ENCODE measurements at places on chromosomes 1 and 21.

DNA sequence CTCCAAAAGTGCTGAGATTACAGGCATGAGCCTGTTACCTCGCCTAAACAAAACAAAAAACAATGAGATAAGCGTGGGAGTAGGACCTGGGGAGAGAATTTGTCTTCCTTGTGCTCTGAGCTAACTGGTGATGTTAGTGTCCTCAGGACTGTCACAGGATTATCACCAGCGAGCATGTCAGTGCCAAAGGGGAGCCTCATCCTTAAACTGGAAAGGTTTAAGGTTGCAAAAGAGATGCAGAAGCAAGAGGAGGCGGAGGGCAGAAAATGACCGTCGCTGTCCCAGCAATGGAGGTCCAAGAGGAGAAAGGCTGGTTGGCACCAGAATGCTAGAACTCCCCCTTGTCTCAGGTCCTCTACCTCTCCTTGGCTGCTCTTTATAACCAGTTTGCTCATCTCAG is 3.9 kb downstream of the SYPL2 start:
- DNase-seq, result no peak

DNA sequence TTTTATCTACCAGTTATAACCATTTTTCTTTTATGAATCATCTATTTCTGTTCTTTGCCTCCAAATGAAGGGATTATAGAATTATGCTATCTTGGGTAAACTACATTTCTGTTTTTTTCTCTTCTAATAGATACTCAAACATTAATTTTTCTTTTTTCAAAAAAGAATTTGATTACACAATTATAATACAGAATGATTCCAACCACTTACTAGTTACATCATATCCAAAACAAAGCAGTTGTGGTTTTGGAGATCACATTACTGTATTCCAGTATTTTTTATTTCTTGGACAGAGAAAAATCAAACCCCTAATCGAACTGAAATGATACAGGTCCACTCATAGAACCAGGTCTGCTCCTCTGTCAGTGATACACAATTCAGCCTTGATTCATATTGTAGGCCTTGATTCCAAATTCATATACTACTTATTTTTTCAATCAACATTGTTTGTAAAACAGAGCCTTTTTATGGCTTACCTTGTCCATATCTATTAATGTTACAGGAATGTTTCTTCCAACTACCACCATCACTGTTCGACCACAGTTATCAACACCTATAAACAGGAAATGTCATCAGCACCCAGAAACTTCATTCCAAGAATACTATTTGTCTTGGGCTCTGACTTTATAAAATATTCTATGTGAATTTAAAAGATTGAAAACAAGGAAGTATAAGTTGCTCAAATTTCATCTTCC is 43.2 kb downstream of the GDAP2 start:
- DNase-seq, result no peak

GRCh38 chr1:227333423-227333822 is 15.1 kb upstream of the CDC42BPA start:
- no peak for DNase-seq

- no peak for DNase-seq
Observed at GRCh38 chr1:39745016-39745670, 6.5 kb downstream of the PPIE start.

DNA sequence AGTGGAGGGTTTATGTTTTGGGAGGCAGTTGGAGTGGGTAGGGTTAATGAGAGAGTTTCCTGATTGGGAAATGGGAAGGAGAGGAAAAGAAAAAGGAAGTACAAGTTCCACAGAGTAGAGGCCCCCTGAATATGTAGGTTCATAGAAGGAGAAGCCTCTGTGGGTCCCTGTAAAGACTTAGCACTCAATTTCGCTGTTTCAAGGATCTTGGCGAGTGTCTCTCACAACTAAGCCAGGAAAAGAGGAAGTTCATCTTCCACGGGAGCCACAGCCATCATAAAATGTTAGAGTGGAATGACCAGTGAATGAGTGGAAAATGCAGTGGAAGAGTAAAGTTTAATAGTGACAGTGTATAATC is 17.4 kb upstream of the DPYD start:
- no peak for DNase-seq

GRCh38 chr1:43015269-43015668 is 56.6 kb upstream of the SLC2A1 start:
- DNase-seq, result no peak

DNA sequence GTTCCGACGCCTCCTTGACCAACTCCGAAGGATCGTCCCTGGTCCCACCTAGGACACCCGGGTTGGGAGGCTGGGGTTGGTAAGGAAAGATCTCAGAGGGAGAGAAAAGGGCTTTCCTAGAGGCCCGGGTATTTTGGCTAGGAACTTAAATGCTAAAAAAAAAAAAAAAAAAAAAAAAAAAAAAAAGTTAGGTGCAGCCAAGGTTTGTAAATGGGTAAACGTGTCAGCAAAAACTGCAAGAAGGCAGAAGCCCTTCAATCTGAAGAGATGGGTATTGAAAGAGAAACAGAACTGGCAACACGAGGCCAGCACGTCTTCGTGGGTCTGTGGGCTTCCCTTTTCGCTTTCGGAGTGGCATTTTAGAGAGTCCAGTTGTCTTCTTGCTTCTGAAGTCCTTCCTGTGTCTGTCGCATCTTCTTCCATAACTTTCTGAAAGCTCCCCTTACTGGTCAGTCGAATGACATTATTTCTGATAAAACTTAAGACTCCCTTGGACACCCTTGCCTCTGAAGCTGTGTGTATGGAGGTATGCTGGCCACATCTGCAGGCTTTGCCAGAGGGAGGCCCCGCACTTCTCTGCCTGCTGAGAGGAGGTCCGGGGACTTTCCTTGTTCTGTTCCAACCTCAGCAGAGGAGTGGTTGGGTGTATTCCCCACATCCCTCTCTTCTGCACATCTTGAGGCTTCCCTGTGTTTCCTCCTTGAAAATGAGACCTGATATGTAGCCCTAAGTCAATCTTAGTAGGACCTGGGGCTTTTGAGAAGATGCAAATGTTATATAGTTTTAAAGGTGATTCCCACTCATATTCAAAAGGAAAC is 745 bp downstream of the RCSD1 start:
- DNase-seq, result no peak

GRCh38 chr1:21576031-21576797 is 67.0 kb downstream of the ALPL start:
- DNase-seq, result no peak

DNA sequence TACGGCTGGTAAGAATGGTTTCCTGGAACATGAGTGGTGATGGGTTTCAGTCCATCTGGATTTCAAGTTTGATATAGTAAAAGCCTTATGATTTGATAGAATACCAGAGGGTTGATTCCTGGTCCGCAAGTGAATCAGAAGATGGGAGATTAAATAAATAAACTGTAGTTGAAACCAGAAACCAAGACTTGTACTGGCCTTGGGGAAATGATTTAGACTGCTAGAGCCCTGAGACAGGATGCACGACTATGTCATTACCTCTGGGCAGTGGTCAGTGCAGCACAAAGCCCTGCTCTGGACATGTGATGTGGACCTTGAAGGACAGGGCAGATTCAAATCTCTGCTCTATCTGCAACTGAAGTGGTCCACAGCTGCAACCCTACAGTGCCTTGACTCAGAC is 15.6 kb upstream of the FMOD start:
- DNase-seq, result no peak

DNA sequence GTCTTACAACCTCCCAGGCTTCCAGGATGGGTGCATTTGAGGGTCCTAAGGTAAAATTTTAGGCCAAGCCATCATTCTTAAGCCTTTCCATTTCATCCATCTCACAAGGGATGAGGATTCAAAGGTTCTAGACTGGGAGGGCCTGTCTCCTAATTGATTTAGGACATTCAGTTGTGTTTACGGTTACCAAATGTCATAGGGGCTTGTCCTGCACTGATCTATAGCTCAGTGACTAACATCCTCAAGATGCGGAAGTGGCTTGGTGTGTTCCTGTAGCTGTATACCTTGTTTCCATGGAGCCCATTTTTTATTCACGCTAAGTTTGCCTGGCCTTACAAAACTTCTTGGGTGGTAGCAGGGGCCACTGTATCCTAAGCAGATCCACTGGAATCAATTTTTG is 52.8 kb downstream of the DUSP10 start:
- DNase-seq, result no peak

DNA sequence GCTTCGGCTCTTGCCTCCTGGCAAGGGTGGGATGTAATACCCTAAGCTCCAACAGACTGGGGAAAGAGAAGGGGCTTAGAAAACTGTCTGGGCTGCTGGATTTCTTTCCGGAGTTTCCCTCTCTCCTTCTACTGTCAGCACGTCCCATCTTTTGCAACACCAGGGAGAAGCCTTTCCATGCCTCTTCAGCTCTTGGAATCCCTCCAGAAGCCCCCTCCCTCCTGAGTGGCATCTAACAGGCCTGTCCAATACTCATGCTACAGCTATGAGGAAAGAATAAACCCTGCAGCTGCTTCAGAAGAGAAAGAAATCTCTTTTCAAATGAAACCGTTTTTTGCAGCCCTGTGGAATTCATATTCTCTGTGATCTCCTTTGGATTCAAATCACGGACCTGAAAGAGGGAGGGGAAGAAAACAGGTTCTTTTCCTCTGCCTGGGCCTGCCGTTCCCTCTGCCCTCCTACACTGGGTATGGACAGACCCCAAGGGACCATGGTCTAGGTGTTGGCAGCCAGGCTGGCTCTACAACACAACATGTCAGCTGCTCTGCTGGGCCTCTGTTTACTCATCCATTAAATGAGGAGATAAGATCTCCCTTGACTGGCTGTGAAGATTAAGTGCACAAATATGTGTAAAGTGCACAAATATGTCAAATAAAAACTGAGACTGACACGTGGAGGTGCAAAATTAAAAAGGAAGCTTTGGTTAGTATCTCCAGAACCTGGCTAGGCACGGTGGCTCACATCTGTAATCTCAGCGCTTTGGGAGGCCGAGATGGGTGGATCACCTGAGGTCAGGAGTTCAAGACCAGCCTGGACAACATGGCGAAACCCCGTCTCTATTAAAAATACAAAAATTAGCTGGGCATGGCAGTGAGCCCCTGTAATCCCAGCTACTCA is 6.0 kb upstream of the CAPN2 start:
- DNase-seq, result no peak

DNA sequence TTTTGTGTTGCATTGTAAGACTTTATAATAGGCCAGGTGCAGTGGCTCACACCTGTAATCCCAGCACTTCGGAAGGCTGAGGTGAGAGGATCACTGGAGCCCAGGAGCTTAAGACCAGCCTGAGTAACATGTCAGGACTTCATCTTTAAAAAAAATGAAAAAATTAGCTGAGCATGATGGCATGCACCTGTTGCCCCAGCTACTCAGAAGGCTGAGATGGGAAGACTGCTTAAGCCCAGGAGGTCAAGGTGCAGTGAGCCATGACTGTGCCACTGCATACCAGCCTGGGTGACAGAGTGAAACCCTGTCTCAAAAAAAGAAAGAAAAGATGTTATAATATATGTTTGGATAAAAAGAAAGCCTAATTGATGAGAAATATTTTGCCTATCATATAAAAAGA is 34.9 kb downstream of the HMCN1 start:
- no peak for DNase-seq

DNA sequence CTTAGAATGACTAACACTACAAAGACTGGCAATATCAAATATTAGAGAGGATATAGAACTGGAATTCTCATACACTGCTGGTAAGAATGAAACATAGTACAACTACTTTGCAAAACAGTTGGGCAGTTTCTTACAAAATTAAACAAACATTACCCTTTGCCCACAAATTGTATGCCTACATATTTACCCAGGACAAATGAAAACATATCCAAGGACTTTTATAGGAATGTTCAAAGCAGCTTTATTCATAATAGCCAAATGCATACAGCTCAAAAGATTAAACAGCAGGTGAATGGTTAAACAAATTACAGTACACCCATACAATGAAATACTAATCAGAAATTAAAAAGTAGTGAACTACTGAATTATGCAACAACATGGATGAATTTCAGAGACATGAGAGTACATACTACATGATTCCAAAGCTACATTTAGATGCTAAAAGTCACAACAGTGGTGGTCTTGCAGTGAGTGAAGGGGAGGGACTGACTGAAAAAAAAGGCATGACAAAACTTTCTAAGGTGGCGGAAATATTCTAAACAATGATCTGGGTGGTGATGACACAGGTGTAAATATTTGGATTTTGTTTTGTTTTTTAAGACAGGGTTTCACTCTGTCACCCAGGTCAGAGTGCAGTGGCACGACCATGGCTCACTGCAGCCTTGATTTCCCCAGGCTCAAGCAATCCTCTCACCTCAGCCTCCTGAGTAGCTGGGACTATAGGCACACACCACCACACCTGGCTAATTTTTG is 40.4 kb downstream of the LYST start:
- no peak for DNase-seq

GRCh38 chr1:115199416-115200132 is 110.3 kb upstream of the TSPAN2 start:
- DNase-seq, result no peak

DNA sequence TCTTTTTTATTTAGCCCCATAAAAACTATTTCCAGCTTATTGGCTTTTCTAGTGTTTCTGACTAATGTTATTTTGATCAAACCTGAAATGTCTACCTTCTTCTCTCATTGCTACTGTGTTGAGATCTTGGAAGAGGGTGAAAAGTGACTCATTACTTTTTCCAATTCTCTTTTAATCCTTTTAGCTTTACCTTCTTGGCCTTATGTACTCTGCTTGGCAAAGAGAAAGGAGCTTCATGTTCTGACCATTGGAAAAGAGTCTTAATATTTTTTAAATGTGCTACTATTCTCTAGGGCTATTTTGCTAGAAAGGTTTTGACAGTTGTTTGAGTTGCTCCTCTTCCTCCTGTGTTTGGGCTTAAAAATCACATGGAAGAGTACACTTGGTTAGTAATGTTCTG is 97.8 kb upstream of the CHODL start:
- no peak for DNase-seq

DNA sequence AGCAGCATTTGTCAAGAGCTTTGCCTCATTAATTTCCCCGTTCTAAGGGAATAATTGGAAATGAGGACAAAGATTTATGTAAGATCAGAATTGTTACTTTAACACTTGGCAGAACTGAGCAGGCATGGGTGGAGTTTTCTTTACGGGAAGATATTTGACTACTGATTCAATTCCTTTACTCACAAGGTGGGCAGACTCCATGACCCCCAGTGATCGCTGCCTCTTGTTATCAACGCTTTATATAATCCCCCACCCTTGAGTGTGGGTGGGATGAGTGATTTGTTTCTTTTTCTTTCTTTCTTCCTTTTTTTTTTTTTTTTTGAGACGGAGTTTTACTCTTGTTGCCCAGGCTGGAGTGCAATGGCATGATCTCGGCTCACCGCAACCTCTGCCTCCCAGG is 65.3 kb upstream of the TENT5B start:
- no peak for DNase-seq

All from hematopoietic multipotent progenitor cell treated with erythropoietin and hydrocortisone succinate and interleukin-3 and kit ligand, for 17 days (in vitro differentiated cells).